NCI-H526 treated with DMSO at 0.1 percent for 48 hours (cell line): ENCODE measurements at places on chromosomes 2 and 18.

DNA sequence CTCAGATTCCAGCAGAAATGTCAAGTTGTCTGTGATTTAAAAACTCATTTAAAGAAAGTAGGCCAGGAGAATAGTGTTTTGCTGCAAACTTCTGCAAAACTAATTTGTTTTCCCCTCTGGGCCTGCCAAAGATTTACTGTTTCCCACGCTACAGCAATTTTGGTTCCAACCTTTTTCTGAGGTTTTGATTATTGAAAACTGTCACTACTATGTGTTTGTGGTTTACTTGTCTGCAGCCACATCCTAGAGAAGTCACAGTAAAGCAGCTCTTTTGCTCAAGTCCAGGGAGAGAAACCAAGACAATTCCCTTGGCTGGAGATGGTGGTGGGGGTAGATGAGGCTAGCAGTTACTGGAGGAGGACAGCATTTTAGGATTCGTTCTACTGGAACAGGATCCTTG is 12.8 kb downstream of the IL1R2 start:
- no peak for DNase-seq

DNA sequence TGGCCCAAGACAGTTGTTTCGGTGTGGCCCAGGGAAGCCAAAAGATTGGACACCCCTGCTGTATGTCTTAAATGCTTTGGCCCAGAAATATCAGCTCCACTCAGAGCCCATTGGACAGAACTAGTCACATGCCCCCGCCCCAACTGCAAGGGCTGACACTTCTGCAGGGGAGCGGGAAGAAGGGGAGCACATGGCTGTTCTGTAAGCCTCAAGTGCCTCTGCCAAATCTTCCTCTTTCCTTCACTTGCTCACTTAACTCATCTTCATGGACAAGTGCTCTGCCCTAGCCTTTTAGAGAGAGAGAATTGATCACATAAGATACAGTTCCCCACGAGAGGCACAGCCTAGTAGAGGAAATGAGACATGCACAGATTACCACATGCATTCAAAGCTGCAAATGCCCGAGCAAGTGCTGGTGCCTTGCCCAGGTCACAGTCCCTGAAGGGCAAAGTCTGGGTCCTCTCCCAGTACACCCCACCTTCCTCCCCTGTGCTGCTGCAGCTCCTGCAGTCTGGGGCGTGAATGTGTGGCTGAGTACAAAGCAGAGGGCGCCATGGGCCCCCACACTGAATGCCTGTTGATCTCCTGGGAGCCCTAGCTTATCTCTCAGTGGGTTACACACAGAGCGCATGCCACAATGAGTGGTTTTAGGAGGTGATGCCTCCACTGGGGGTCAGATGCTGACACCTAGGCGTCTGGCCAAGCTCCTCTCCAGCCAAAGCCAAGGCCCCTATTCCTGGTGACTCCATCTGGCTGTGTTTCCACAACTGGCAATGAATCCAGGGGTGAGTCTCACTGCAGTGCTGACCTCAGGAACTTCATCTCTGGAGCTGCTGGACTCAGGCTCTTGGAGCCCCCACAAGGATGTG is 135.3 kb downstream of the CTIF start:
- no peak for DNase-seq

- DNase-seq, result no peak
Measured at GRCh38 chr2:67604360-67604759, 207.2 kb downstream of the ETAA1 start.

DNA sequence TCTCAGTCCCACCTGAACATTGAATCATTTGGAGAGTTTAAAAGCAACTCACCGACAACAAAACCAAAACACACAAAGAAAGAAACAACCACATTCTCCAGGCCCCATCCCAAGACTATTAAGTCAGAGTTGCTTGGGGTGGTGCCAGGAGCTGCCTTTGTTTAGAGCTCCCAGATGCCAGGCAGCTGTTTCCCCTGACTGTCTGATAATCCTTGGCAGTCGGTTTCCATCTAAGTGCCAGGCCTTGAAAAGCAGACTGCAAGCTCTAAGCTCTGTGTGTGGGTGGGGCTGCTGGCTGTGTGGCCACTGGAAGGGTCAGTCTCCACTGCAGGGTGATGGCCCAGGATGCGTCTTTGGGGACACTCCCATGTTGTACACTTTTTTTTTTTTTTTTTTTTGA is 255.3 kb upstream of the AGAP1 start:
- DNase-seq, result no peak
